ENCODE measurements at places on chromosomes 6 and 20. TPM values are rescaled to one million over a fixed set of nuclear protein-coding genes. Genes with fewer than 3 reads are reported as not detected.
A peak's percentile ranks its signal among the peaks of the same experiment; 100 is the strongest.

- DNase-seq = no peak
Observed at GRCh38 chr20:44271915-44272663, 25.0 kb downstream of the GDAP1L1 start.

GRCh38 chr6:164744301-164744700 is 565.1 kb downstream of the C6orf118 start:
- DNase-seq = no peak

Gene KCNQ5
- total RNA-seq = 12.6 TPM

GRCh38 chr6:142058551-142059290 is 74.0 kb upstream of the GJE1 start:
- DNase-seq = no peak

DNA sequence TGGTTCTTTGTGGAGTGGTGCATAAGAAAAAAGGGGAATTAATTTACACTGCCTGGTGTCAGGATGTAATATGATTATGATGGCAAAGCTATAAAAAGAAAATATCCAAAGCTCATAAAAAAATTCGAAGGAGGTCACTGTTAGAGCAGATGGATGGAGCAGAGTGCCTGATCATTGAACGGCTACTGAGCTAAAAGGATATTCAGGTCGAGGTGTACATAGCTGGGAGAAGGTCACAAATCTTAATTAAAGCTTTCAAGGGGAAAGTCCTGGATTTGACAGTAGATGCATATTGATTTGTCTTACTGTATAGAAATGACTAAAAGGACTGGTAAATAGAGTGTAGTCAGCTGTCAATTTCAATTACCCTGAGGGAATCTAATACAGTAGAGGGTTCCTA is 84.4 kb downstream of the PKIB start:
- no peak for DNase-seq

DNA sequence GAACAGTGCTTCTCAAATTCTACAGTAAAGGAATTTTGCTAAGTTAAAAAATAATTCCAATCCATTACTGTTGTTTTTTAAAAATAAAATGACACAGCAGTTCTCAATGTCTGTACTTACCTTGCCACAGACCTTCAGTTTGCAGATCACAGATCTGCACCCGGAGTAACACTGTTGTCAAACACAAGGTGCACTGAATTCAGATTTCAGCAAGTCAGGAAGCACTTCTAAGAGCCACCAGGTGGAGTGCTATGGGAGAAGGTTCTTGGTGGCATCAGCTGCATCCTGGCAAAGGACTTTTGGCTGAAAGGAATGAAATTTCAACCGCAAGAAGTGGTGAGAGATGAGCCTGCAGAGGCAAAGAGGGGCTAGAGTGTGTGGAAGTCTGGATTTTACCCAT is 17.4 kb downstream of the RSPH4A start:
- no peak for DNase-seq

- DNase-seq = no peak
Observed at GRCh38 chr20:2385026-2385425, 4.3 kb downstream of the TGM6 start.

Gene PRRT1
- total RNA-seq = 0.41 TPM

DNA sequence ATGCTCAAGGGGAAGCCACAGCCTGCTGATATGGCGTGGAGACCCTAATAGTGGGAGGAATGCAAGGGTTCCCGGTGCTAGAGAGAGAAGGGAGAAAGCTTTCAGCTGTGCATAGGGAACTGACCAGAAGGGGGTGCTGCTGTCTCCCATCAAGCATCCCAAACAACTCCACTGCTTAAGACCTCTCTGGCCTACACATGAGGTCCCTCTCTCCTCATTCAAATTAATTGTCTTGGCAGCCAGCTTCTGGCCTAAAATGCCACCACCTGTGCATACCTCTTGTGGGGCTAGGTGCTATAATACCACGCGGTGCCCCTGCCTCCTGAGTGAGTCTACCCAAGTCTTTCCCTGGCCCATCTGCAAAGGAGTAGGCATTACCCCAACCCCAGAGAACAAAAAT is 14.5 kb downstream of the ADISSP start:
- peak; percentile 80 for DNase-seq

GRCh38 chr6:117597755-117598154 is 4.6 kb downstream of the GOPC start:
- no peak for DNase-seq

- no peak for DNase-seq
Observed at GRCh38 chr20:5092765-5093339, 26.9 kb downstream of the PCNA start.

- no peak for DNase-seq
Observed at GRCh38 chr20:15655295-15655874, 917.9 kb downstream of the KIF16B start.

Measured in frontal cortex (tissue), 4 donors.